Panc1 (cell line): ENCODE measurements at places on chromosomes 2 and 18.

- no peak for DNase-seq
These were observed 72.9 kb downstream of the NDUFA10 start for GRCh38 chr2:239952251-239952650.

- no peak for DNase-seq
These were observed 13.6 kb upstream of the ICA1L start for GRCh38 chr2:202885190-202885589.

DNA sequence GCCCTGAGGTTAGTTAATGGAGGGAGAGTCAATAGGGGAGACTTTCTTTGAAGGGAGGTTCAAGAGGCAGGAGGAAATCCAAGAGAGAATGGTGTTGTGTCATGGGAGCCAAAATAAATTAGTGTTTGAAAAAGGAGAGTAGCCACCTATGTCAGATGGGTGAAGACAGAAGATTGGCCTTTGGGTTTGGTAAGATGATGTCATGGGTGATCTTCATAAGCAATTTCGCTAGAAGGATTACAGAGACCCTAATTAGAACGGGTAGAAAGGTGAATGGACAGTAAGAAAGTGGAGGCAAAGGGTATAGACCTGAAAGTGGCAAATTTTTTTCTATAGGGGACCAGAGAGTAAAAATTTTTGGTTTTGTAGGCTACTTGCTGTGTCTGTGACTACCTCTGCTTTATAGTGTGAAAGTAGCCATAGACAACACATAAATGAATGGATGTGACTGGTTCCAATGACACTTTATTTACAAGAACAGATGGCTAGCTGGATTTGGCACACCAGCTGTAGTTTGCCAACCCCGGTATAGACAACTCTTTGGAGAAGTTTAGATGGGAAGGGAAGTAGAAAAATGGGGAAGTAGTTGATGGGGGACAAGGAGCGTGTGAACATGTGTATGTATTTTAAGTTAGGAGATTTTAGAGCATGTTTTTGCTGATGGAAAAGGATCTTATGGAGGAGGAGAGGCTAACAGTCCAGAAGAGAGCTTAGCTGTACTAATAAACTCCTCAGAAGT lies 9.3 kb downstream of the STAMBP start:
- no peak for DNase-seq

- DNase-seq: no peak
These were observed 318.8 kb upstream of the REV1 start for GRCh38 chr2:99808361-99809200.

DNA sequence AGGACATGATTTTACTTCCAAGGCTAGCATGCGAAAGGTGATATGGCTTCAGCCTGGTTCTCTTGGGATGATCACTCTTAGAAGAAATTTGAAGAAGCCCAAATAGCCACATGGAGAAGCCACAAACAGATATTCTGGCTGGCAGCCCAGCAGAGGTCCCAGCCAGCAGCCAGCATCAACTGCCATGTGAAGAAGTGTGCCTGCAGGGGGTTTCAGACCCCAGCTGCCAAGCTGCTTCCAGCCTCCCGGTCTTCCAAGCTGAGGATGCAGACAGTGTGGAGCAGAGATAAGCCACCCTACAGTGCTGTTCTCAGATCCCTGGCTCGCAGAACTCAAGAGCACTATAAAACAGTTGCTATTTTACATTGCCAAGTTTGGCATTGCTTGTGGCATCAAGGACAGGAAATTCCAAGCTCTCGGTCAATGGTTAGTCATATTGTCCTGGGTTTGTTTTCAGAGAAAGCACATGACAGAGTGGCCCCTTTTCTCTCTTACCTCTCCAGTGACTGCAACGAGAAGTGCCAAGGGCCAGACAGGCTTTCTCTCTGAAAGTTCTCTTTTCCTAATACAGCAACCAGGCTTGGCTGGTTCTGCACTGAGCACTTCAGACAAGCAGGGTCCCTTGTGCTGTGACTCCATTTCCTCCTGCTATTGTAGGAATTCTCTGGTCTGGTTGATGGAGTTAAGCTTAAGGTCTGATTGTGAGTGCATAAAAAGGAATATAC lies 223.7 kb downstream of the ANKRD30B start:
- peak; percentile 52 for DNase-seq

- DNase-seq: no peak
These were observed 25.1 kb downstream of the DNPEP start for GRCh38 chr2:219362524-219363164.

DNA sequence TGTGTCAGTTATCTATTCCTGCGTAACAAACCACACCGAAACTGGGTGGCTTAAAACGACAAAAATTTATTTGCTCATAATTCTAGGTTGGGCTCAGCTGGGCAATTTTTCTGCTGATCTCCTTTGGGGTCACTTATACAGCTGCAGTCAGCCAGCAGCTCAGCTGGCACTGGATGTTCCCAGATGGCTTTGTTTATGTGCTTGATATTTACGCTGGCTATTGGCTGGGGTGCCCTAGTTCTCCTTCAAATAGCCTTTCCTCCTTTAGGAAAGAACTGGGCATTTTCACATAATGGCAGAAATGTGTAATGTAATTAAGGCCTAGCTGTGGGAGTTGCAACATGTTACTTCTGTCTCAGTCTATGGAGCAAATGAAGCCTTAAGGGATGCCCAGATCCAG lies 142.2 kb downstream of the B3GNT2 start:
- DNase-seq: no peak

GRCh38 chr2:143786026-143786765 lies 657.0 kb downstream of the ARHGAP15 start:
- no peak for DNase-seq

- no peak for DNase-seq
These were observed 79.9 kb downstream of the HNRNPLL start for GRCh38 chr2:38522754-38523349.

DNA sequence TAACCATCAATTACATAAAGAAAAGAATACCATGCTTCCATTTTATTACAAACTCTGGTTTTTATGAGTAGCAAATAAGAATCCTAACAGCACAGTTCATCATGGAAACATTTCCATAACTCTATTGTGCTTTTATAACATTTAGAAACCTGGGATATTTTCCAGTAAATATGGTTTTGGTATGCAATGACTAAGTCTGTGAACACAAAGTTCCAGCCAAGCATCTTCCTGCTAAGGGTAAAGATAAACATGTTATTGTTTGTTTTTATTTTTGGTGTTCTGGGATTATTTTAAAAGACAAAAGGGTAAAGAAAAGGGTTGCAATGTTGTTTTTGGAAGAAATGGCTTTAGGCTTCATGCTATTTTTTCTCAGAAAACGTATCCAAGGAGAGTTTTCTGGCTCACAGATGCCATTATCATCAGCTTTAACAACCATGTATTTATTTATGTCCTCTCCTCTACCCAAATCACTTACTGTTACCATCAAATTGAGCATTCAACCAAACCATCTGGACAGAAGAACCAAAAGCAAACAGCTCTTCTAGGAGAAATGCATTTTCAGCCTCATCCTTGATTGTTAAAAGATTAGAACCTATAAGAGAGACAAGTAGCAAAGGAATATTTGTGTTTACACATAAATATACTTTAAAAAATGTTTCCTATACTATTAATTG lies 116.0 kb downstream of the PLA2R1 start:
- DNase-seq: no peak

GRCh38 chr2:228334180-228334579 lies 152.7 kb upstream of the SPHKAP start:
- no peak for DNase-seq

- DNase-seq: no peak
These were observed 62.0 kb downstream of the RPL31 start for GRCh38 chr2:101064125-101064502.

GRCh38 chr2:148501545-148501944 lies 143.0 kb upstream of the EPC2 start:
- no peak for DNase-seq

- DNase-seq: no peak
These were observed 37.2 kb downstream of the CLASP1 start for GRCh38 chr2:121611730-121612705.

- DNase-seq: no peak
These were observed 436.8 kb upstream of the CWC22 start for GRCh38 chr2:180443888-180444287.

DNA sequence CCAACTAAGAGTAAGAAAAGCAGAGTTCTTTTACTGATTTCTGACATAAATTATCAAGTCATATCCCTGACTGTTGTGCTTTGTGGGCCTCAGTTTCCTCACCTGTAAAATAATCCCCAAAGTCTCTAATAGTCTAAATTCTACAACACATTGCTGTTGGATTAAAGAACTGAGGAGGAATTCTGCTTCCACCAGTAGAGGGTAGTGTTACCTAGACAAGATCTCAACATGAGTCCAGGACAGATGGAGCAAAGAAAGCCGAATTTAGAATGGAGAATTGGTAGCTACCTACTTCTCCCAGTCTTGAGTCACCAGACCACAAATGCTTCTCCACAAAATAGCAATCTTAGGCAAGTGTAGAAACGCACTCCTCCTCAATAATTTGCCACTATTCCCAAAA lies 462.5 kb upstream of the FSHR start:
- peak; percentile 20 for DNase-seq

GRCh38 chr2:18546567-18546966 lies 13.9 kb downstream of the RDH14 start:
- DNase-seq: no peak

- DNase-seq: no peak
These were observed 93.7 kb upstream of the MCFD2 start for GRCh38 chr2:47009253-47009767.

GRCh38 chr2:41853427-41854191 lies 194.2 kb upstream of the PKDCC start:
- DNase-seq: no peak

- no peak for DNase-seq
These were observed 18.8 kb downstream of the ARHGAP15 start for GRCh38 chr2:143148011-143148410.

DNA sequence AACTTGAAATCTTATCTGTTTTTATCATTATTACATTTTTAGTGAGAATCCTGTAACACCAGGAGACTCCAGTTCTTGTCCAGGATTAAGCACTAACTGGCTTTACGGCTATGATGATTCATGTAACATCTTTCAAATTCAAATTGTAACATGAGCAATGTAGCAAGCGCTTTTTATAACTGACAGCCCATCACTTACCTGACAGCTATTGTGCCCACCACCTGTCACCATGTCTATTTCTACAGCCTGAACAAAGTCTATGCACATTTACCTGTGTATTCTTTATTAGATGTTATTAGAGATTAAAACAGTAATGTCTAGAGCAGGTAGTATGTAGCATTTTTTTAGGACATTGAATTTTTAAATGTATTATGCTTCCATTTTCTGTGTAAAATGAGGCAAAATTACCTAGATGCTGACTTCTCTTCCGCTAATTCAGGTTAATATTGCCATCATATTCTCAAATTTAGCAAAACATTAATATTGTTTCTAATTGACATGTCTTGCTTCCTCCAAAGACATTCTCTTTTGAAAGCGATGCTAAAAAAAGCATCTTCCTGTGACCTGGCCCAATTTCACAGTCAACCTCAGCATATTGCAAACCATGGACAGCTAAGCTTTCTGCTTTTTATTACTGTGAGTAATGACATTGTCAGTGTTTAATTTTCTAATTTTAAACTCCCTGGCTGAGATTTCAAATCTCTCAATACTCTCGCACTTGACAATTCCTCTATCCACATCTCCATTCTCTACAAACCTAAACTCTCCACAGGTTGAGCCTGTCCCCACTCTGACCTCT lies 37.8 kb downstream of the RIT2 start:
- no peak for DNase-seq

DNA sequence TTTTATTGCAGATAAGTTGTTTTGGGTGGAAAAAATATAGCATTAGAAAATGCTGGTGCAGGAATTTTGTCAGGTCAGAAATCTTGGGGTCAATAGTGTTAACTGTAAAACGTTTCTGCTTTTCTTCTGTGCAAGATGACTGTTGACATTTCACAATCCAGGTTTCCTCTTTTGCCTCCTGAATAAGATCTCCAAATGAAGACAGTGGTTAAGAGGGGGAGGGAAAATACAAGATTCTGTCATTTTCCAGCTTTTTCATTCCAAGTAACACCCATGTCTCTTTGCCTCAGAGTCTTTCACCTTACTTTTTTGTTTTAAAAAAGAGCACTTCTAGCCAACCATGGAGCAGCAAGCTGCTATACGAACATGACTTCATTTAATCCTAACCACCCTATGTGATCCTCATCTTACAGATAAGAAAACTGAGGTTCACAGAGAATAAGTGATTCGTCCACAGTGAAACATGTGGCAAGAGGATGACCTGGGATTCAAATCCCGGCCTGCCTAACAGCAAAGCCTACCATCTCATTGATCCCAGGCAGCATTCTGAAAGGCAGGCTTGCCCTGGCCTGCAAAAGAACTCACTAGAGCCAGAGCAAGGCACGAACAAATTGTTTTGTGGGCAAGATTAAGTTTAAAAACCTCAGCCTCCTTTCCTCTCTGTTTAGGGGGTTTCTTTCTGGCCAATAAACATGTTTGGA lies 3.0 kb downstream of the PLEK start:
- no peak for DNase-seq

GRCh38 chr18:35282353-35282752 lies 7.7 kb downstream of the ZSCAN30 start:
- DNase-seq: peak; percentile 25

- DNase-seq: no peak
These were observed 141.3 kb upstream of the THUMPD2 start for GRCh38 chr2:39920307-39920801.

GRCh38 chr2:142599504-142599903 lies 278.0 kb upstream of the KYNU start:
- no peak for DNase-seq

GRCh38 chr2:215597577-215597976 lies 161.7 kb upstream of the FN1 start:
- no peak for DNase-seq

DNA sequence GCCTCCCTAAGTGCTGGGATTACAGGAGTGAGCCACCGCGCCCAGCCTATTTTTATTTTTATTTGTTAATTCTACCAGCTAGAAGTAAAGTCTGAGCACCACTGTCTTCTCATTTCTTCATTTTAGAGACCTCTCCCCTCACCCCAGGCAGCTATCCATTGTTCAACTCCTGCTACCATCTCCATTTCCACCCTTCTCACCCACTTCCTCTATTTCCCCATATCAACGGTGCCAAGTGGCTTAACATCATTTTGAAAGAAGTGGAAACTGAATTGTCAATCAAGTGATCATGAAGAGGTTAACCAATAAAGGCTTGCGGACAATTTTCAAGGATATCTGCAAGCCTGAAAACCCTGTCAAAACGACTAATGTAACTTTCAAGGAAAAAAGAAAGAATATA lies 323.1 kb downstream of the NBAS start:
- DNase-seq: no peak

DNA sequence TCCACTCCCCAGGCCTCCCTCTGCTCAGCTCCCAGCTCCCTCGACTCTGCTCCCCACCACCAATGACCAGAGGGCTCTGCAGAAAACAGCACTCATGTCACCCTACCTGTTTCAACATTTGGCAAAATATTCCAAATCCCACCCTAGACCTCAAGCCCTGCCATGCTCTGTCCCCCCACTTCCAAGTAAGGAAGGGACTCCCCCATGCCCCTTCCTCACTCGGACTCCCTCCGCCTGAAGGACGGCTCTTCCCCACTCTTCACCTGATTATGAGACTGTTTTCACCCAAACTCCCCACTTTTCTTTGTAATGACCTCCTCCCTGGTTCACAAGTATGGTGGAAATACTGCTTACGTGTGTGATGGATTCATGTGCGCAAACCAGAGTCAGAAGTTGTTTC lies 208.4 kb downstream of the MGAT5 start:
- DNase-seq: no peak

GRCh38 chr2:138269765-138270164 lies 231.8 kb upstream of the SPOPL start:
- DNase-seq: no peak

GRCh38 chr2:179272406-179273192 lies 8.0 kb upstream of the SESTD1 start:
- no peak for DNase-seq
